ENCODE measurements at places on chromosomes 1 and 21.

DNA sequence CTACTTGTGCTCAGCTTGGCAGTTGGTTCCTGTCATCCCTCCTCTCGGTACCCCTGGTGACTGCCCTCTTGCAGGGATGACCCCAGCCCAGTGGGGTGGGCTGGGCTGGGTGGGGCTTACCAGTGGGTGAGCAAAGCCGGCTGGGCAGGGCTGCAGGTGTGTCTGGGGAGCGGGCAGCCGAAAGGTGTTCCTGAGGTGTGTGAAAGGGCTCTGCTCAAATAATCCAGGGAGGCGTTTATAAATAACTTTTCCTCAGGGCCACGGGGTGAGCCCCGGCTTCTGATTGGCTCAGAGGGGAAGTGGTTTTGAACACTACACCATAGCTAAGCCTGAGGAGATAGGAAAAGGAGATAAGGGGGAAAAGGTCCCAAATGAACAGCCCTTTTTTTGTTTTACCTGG, at the start of gene SLC26A9:
Gene SLC26A9, minus strand, starts transcription at position 212 of the 400 bp plus-strand sequence. CDS start 7,636 bp downstream, outside the sequence.
- DNase-seq, result no peak

DNA sequence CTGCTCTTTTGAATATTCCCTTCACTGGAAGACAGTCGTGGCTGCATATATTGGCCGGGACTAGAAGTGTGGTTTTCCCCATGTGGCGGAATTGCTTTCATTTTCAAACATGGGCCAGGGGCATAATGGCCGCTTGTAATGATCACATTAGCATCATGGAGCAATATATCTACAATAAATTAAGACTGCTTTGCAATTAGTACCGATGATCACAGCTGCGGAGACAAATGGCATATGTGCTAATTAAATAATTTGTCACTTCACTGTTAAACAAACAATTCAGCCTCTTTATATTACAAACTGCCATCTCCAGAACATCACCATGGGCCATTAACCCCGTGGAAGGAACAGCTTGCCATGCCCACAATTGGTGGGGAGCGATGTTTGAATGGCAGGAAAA, 68.2 kb upstream of the OLIG2 start:
- no peak for DNase-seq

DNA sequence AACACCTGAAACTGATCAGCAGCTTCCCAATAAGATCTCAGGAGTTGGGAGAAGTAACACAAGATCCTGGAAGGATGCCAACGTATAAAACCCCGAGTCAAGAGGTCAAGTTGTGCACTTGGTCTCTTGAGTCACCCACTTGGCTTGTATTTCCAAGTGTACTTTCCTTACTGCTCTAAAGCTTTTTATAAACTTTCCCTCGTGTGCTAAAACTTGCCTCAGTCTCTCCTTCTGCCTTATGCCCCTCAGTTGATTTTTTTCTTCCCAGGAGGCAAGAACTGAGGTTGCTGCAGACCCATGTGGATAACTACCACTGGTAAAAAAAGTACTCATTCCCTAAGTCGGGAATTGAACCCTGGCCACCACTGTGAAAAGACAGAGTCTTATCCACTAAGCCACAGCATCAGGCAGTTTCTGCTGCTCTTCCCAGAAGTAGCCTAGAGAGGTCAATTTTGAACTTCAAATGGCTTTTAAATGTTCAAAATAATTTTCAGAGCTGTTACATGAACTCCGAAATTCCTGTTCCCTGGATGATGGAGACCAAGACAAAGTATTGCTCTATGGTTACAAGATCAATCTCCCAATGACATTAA, 28.9 kb downstream of the ITLN2 start:
- no peak for DNase-seq

DNA sequence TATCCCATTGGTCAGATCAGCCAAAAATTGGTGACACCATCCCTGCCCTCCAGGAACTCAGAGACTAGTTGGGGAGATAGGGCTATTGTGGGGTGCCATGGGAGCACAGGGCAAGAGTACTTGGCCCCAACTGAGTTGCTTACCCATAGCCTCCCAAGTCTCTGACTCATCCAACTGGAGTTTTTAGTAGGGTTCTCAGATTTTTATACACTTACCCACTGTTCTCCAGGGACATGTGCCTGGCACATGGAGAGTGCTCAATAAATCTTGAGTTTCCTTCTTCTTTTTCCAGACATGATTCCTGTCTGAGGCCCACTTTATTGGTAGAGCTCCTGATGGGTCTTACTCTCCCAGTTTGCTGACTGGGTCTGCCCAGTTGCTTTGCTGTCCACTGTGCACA, 56.7 kb downstream of the OVGP1 start:
- DNase-seq, result no peak

- no peak for DNase-seq
Observed at GRCh38 chr1:230509281-230509977, 83.3 kb upstream of the PGBD5 start.

GRCh38 chr21:15080526-15080925, 15.7 kb upstream of the NRIP1 start:
- DNase-seq, result no peak

All from Right ventricle myocardium inferior (tissue), 1 donor.